ENCODE measurements at places on chromosomes 4 and X. TPM values are rescaled to one million over a fixed set of nuclear protein-coding genes. Genes with fewer than 3 reads are reported as not detected.

GRCh38 chr4:160265836-160266235, 1163.0 kb downstream of the RAPGEF2 start:
- no peak for DNase-seq

DNA sequence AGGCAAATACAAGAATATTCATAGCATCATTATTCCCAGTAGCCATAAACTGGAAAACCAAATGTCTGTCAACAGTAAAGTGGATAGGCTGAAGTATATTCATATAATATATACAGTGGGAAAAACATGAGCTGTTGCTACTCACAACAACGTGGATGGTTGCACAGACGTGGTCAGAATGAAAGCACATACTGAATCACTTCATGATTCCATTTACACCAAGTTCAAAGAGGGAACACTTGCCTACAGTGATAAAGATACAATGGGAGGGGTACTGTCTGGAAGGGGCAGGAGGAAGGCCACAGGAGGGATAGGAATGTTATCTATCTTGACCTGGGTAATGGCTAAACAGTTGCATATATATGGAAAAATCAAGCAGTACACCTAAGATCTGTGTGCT, 25.3 kb downstream of the APBB2 start:
- no peak for DNase-seq

DNA sequence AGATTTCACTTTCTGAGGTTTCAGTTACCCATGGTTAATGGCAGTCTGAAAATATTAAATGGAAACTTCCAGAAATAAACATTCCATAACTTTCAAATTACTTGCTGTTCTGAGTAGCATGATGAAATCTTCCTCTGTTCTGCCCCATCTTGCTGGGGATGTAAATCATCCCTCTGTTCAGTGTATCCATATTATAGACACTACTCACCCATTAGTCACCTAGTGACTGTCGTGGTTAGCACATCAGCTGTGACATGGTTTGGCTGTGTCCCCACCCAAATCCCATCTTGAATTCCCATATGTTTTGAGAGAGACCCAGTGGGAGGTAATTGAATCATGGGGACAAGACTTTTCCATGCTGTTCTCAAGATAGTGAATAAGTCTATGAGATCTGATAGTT, 125.5 kb upstream of the GIMD1 start:
- DNase-seq: peak; percentile 9

DNA sequence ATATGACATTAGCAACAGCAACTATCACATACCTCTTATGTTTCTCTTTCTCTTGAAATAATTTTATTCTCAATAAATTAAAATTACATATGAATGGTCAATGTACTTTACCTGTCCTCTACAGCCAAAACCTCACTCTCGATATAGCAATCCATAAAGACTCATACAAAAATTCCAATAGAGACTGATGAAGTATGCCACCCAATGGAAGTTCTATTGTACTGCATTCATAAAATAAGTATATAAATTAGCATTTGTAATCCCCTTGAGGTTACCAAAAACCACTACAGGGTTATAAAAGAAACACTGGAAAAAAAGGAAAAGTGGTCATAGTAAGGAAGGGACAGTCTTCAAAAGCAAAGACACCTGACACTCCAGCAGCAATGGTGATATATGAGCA, 32.8 kb downstream of the CLDN2 start:
- DNase-seq: peak; percentile 7

DNA sequence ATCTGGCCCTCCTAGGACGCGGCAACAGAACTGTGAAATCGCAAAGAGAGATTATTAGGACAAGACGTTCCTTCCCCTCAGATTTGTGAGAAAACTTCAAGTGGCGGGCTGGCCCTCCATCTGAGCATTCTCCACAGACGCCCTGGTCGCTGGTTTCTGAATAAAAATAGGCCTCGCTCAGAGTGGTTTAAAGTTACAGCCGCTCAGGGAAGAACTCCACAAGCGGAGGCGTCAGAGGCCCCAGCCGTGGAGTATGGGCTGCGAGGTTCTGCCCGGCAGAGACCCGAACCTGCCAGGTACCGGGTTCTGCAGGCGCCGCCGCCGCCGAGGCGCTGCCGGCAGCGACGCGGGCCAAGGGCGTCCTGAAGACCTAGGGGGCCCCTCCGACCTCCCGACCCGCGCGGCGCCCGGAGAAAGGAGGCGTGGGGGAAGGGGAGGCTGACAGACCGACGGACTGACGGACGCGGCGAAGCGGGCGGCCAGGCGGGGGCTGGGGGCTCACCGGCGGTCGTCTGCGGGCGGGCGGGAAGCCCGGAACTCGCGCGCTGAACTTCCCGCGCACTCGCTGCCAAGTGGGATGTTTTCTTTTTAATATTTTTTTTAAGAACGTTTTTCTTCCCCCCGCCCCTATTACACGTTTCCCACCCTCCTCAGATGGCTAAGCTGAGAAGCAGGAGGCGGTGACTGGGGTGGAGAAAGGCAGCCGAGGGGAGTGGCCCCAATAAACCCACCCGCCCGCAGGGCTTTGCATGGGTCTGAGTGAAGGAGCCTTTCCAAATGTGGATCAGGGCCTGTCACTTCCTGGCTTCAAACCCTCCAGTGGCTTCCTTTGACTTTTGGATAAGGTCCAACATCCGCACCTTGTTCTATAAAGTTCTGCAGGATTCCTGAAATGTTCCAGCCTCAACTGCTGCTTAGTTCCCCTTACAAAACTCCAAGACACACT, at the start of gene PABPC4L:
PABPC4L (minus strand) TSS at position 574 of the 946 bp plus-strand sequence. CDS start 770 bp downstream, outside the sequence.
- DNase-seq: peak; percentile 29

- peak; percentile 41 for DNase-seq
Observed at GRCh38 chr4:172982151-172982590, 186.4 kb upstream of the GALNT7 start.

DNA sequence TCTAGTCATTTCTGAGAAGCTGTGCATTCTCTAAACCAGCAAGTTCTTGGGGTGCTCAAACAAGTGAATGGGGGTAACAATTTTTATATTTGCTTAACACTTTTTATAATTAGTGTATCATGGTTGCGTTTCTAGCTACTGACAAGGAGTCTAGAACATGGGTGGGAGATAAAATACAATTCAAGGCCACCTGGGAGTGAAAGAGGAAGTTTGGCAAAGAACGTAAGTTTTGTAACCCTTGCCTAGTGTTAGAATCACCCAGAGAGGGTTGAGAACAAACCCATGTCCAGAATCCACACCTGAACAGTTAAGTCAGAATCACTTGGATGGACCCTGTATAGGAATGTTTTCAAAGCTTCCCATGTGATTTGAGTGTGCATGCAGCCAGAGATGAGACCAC, 92.7 kb downstream of the AFF2 start:
- no peak for DNase-seq

- DNase-seq: no peak
Observed at GRCh38 chrX:118066867-118067515, 49.6 kb downstream of the KLHL13 start.

DNA sequence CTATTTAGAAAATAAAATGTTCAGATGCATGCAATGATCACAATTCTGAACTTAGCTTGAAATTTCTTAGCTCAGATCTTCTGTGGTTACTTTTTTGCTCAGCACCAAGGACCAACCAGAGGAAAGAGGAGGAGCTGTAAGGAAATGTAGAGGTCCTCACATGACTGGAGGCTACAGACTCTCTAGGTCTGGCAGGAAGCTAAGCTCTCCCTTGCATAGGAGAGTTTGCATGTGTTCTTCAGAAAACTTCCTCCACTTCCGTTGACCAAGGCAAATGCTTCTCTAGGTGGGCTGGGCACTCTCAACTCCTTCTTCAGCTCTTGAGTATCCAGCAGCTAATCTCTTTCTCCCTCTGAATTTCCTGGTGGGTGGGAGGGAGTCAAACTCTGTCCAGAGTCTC, 119.6 kb downstream of the BTC start:
- no peak for DNase-seq

DNA sequence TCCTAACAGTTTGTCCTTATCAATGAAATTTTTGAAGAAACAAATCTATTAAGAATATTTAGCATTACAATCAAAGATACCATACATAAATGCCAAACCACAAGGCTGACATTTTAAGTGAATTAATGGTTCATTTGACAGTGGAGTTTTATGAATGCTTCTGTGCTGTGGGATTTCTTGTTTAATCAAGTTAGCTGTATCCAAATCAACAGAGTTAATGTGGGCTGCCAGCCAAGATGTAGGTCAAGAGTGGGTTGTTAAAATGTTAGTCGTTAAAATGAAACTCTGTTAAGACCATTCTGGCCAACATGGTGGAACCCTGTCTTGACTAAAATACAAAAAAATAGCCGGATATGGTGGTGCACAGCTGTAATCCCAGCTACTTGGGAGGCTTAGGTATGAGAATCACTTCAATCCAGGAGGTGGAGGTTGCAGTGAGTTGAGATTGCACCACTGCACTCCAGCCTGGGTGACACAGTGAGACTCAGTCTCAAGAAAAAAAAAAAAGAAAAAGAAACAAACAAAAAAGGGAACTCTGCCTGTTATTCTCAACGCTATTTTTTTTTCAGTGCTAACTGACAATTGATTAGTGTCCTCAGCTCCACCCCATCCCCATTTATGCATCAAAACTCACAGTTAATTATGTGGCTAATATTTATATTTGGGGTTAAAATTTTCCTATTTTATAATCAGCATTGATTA, 20.2 kb downstream of the GPAT3 start:
- no peak for DNase-seq

DNA sequence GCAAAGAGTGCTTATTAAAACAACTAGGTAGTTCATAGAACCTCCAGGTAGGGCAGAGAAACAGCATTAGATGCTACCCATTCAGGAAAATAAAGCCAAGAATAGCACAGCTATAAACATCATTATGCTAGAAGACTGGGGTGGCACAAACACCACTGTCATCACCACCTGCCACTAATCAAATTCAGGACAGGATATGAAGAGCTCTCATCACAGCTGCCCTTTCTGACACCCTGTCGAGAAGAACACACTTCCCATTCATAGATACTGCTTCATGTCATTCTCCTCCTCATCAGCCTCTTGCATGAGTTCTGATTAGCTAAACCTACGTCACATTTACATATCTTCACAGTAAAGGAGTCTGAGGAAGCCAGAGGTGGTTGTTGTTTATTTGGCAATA, 692.3 kb upstream of the HS3ST1 start:
- no peak for DNase-seq

- DNase-seq: peak; percentile 11
Observed at GRCh38 chrX:107678957-107679740, 50.8 kb downstream of the PRPS1 start.

- DNase-seq: no peak
Observed at GRCh38 chr4:168357941-168358340, 39.4 kb upstream of the DDX60 start.

DNA sequence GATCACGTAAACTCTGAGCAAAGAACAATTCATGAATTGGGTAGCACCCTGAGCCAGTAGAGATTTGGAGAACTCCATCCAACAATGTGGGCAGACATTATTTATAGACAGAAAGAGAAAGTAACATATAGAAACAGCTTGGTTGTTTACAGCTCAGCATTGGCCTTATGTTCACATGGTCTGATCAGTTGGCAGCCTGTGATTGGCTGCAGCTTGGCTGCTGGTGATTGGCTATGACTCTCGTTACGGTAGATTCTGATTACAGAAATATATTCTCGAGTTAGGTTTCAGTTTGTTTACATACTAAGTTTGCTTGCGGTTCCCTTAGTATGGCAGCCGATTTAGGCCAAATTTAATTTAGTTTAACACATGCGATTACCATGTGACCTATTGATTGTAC, 663.4 kb downstream of the RAPGEF2 start:
- DNase-seq: no peak

DNA sequence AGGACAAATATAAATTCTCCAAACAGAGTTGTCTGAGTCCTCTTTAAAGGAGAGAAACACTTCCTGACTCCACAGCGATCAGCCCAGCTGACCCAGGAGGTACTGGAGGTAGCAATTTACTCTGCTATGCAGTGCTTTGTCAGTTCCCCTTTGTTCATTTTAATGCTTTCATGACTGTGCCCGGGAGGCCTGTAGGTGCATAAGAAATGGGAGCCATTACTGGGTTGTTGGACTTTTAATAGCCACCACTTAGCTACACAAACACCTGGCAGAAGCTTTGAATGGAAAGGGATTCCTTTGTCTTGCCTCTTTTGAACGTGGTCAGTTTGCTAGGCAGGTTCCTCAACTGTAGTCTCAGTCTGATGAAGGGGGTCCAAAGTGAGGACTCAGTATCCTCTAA, 59.0 kb upstream of the AFF2 start:
- DNase-seq: no peak

DNA sequence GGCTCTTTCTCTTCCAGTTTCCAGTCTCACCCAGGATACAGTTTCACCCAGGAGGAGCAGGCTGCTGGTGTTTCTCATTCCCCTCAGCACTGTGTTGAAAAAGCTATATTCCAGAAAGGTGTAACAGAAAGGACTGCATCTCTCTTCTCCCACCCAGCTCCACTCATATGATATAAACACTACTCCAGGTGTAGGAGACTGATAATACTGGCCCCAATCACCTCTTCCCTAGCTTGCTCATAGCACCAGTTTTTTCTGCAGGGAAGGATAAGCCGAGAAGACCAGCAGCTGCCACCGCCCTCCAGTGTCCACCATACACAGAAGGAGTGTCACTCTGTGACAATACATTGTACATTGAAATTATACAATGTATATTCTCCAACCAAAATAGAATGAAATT, 105.5 kb upstream of the STK26 start:
- no peak for DNase-seq

GRCh38 chr4:34091451-34091850, 2152.9 kb downstream of the ARAP2 start:
- DNase-seq: no peak

DNA sequence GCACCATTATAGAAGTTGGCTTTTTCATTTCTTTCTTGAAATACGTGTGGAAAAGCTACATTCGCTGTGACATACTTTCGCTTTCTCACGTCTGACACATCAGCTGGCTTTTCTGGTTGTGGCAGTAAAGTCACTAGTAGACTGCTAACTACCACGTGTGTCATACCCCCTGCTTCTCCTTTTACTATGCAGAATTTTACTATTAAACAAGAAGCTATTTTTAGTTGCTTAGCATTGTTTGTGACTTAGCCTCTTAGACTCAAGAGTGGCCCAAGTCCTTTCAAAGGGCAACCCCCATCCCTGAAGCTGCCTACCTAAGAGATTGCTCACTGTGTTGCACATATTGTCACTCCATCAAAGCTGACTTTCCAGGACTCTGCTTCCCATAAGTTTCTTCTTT, 2.1 kb upstream of the IL2 start:
- peak; percentile 0 for DNase-seq

- peak; percentile 32 for DNase-seq
Observed at GRCh38 chrX:41022566-41022965, 62.7 kb upstream of the USP9X start.

AMER1 gene
- 1.5 TPM for total RNA-seq

NAT8L gene
- total RNA-seq: 0.14 TPM

RAB9B gene
- 0.23 TPM for total RNA-seq

AVPR2 gene
- total RNA-seq: not detected

MAPK10 gene
- 0.77 TPM for total RNA-seq

ZBTB49 gene
- total RNA-seq: 3.0 TPM
